ENCODE measurements at places on chromosomes 2 and 18. TPM values are rescaled to one million over a fixed set of nuclear protein-coding genes. Genes with fewer than 3 reads are reported as not detected.

The FTCDNL1 gene
- total RNA-seq: 2.2 TPM

The TPRKB gene
- 30.3 TPM for total RNA-seq

The PUS10 gene
- 11.9 TPM for total RNA-seq

The SGPP2 gene
- 15.1 TPM for total RNA-seq

All from activated T-cell treated with anti-CD3 and anti-CD28 coated beads, Interleukin-2, amount 50 U/mL, for 72 hours (primary cell).